ENCODE measurements at places on chromosomes 12 and 14. TPM values are rescaled to one million over a fixed set of nuclear protein-coding genes. Genes with fewer than 3 reads are reported as not detected.

The SLCO1B1 gene
- not detected for total RNA-seq

The NDRG2 gene
- total RNA-seq, result 37.5 TPM

- no peak for DNase-seq
Measured at GRCh38 chr14:61992139-61992538, 229.9 kb downstream of the SNAPC1 start.

DNA sequence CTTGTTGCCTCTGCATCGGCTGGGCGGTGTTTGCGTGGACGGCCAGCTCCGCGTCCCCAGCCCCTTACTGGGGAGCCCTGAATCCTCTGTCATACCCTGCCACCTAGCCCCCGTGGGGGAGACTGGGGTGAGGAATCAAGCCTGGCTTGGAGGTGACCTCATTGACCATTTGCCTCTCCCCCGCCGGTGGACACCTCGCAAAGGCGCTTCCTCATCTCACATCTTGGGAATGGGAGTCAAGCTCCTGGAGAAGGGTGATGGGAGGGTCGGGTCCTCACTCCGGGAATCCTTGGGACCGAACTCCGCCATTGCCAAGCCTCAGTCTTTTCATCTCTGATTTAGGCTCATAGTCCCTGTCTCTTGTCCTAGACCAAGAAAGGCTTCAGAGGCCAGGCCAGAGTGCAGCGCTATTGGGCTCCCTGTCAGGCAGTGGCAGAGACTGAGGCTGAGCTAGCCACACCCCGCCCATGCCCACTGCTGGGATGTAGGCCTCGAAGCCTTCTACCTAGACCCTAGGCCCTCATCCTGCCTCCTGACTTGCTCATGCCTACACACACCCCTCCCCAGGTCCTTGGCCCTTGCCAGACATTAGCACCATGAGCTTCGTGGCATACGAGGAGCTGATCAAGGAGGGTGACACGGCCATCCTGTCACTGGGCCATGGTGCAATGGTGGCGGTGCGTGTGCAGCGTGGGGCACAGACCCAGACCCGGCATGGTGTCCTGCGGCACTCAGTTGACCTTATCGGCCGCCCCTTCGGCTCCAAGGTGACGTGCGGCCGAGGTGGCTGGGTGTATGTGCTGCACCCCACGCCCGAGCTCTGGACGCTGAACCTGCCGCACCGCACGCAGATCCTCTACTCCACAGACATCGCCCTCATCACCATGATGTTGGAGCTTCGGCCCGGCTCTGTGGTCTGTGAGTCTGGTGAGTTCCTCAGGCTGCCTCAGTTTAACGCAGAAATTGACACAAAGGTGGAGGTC is 678 bp downstream of the TRMT61A start:
- DNase-seq, result no peak

- no peak for DNase-seq
Measured at GRCh38 chr14:84087986-84088531, 1441.9 kb upstream of the FLRT2 start.

DNA sequence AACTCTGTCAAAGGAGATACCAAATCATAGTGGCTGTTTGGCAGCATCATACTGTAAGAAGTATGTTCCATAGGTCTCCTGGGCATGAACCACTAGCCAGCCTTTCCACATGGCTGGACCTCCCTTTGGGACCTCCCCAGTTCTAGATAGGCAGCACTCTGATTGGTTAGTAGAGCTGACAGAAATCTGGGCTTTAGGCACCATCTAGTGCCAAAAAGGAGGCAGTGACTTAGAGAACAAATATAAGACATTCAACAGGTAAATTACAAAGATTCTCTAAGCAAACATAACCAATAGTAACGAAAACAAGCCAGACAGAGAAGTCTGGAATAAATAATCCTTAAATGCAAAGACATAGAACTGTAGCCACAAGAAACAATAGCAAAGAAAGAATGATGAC is 148.0 kb upstream of the PDE3A start:
- DNase-seq, result no peak

- DNase-seq, result no peak
Measured at GRCh38 chr12:108191938-108192337, 62.9 kb downstream of the WSCD2 start.

GRCh38 chr14:72975770-72976169 is 49.5 kb downstream of the DCAF4 start:
- no peak for DNase-seq

All from pancreas (tissue), 10 donors.